ENCODE measurements at places on chromosomes 6 and 20. TPM values are rescaled to one million over a fixed set of nuclear protein-coding genes. Genes with fewer than 3 reads are reported as not detected.
A peak's percentile ranks its signal among the peaks of the same experiment; 100 is the strongest.

Gene LYRM2
- total RNA-seq, result 24.0 TPM

Gene CALHM4
- not detected for total RNA-seq

Gene BMP5
- under 0.01 TPM for total RNA-seq

Gene SLC24A3
- total RNA-seq, result not detected

Gene TNFRSF6B
- total RNA-seq, result 1.1 TPM

DNA sequence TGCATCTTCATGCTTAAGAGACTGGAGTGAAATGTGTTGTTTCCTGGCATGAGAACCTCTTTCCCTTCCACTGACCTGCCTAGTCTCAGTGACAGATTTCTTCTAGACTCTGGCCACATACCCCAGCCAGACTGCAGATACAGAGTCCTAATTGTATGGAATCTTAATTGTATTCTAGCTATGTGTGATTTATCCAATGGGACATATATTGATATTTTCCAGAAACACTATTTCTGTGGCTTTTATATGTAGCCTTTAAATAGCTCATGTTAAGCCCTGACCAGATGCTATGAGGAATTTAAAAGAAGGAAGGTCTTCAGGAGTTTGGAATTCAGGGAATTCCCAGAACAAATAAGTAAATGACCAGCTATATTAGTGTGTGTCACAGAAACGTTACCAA lies 99.0 kb downstream of the FIG4 start:
- peaks cover 3% of the 10 kb centered on the region for H3K36me3 ChIP-seq
- H3K4me3 ChIP-seq, result no peak overlapping the region
- no peaks in the 10 kb centered on the region for H3K27me3 ChIP-seq
- peaks cover 12% of the 10 kb centered on the region for H3K4me1 ChIP-seq
- DNase-seq, result peak; percentile 79

DNA sequence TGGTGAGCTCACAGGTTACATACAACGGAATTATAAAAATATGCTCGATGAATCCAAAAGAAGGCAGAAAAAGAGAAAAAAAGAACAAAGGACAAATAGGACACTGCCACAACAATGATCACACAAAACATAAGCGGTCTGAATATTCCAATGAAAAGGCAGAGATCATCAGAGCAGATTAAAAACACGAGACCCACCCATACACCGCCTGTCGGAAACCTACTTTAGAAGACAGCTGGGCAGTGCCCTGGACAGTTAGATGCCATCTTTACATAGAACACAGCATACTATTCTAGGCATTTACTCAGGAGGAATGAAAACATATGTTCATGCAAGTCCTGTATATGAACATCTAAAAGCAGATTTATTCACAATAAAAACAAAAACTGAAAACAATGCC lies 204.1 kb downstream of the TTLL2 start:
- no peak overlapping the region for H3K27ac ChIP-seq
- DNase-seq, result no peak
- H3K4me1 ChIP-seq, result no peaks in the 10 kb centered on the region
- no peak overlapping the region for H3K4me3 ChIP-seq
- H3K27me3 ChIP-seq, result no peaks in the 10 kb centered on the region

DNA sequence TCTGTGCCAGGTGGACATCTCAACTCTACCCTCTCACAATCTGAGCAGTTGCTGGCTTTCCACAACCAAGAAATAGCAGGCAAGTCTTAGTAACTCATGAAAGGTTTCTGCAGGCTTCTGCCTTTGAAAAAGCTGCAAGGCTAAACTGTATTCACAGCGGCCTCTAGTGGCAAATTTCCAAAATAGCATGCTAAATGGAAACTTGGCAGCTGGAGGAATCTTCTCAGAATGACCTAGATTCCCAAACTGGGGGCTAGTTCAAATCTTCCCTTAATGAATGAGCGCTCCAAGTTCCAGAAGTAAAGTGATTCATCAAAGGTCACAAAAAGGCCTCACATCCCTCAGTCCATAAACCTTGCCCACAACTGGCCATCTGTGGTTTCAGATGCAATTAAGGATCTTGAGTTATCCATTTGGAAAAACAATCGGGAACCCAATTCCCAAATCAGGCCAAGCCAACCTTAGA lies 11.9 kb upstream of the CPNE5 start:
- no peak overlapping the region for H3K27ac ChIP-seq
- peaks cover 6% of the 10 kb centered on the region for H3K36me3 ChIP-seq
- peak; percentile 72 for DNase-seq
- no peaks in the 10 kb centered on the region for H3K27me3 ChIP-seq

DNA sequence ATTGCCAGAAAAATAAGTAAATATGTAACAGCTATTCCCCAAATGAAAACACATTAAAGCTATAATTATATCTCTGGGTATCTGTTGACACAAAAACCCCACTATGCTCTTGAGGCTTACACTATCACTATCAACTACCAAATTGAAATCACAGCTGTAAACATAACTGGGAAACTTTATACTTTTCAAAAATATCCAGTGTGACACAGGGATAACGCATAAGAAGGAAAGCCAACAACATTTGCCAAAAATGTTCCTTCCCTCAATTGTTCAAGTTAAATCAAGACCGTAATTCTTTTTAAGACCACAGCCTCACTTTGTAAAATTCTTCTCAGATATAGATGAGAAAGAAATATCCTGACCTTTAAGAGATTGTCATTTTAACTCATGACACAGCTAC lies 3.1 kb downstream of the ZHX3 start:
- no peak for DNase-seq
- no peak overlapping the region for H3K4me3 ChIP-seq
- no peaks in the 10 kb centered on the region for H3K36me3 ChIP-seq
- H3K4me1 ChIP-seq, result peaks cover 13% of the 10 kb centered on the region
- H3K27me3 ChIP-seq, result no peaks in the 10 kb centered on the region

GRCh38 chr6:24659561-24659960 lies 7.1 kb downstream of the TDP2 start:
- no peak overlapping the region for H3K4me3 ChIP-seq
- peaks cover 5% of the 10 kb centered on the region for H3K4me1 ChIP-seq
- peak overlapping the region; percentile 61 for H3K27ac ChIP-seq
- peak; percentile 23 for DNase-seq
- peaks cover 11% of the 10 kb centered on the region for H3K36me3 ChIP-seq

DNA sequence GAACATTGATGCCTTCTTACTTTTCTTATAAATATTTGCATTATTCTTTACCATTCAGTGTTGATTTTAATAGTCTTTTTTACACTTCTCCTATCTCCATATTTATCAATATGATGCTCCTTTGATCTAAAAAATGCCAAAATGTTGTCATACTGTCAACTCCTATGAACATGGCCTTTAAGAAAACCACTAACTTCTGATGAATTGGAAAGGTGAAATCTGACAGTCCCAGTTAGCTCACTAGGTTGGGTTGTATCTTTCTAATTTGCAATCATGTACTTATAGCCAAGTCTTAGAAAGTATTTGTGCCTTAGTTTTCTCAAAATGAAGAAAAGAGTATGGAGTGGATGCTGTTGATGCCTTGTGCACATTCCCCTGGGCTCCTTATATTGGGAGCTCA lies 75.4 kb upstream of the SPACA1 start:
- no peaks in the 10 kb centered on the region for H3K27me3 ChIP-seq
- no peak for DNase-seq
- H3K4me3 ChIP-seq, result no peak overlapping the region
- H3K4me1 ChIP-seq, result no peaks in the 10 kb centered on the region

DNA sequence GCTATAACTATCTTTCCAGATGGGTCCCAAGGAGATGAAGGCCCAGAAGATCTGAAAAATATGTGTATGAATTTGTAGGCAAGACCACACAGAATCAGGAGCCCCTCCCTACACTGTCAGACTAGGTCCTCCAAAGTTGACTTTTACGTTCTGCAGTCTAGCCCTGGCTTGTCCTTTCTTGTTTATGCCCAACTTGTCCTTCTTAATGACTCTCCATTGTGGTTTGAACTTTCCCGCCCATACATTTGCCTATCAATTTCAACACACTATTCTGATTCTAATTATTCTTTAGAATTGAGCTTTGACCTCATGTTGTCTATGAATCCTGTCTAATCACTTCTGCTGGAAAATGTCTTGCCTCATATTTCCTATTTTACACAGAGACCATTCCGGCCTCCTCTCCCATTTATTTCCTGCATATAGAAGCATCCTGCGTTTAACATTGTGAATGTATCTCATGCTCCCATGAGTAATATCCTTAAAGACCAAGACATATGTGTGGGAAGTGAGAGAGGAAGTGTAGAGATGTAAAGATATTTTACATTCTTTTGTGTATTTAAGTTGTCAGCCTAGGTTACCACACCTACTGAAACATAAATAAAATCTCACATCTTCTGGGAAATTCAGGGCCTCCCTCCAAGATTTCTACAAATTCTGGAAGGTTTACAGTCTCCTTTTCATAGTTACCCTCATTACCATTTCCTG lies 348.3 kb downstream of the BCKDHB start:
- H3K36me3 ChIP-seq, result no peaks in the 10 kb centered on the region
- no peak overlapping the region for H3K4me3 ChIP-seq
- H3K27me3 ChIP-seq, result no peaks in the 10 kb centered on the region
- no peak overlapping the region for H3K27ac ChIP-seq

DNA sequence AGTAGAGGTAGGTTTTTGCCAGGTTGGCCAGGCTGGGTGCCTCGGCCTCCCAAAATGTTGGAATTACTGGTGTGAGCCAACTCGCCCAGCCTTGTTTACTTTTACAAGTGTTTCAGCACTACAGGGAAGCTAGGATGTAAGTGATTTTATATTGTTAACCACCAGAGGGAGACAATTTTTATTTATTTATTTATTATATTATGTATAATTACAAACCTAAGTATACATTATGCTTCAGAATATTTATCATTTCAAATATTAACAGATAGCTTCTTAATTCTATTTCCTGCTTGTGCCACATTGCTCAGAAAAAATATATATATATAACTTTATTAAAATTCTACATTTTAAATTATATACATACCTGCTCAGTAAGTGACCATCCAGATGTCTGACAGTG lies 9.8 kb downstream of the MMUT start:
- no peak overlapping the region for H3K27ac ChIP-seq
- H3K4me1 ChIP-seq, result no peaks in the 10 kb centered on the region
- H3K36me3 ChIP-seq, result peaks cover 18% of the 10 kb centered on the region
- no peak for DNase-seq
- H3K27me3 ChIP-seq, result no peaks in the 10 kb centered on the region

DNA sequence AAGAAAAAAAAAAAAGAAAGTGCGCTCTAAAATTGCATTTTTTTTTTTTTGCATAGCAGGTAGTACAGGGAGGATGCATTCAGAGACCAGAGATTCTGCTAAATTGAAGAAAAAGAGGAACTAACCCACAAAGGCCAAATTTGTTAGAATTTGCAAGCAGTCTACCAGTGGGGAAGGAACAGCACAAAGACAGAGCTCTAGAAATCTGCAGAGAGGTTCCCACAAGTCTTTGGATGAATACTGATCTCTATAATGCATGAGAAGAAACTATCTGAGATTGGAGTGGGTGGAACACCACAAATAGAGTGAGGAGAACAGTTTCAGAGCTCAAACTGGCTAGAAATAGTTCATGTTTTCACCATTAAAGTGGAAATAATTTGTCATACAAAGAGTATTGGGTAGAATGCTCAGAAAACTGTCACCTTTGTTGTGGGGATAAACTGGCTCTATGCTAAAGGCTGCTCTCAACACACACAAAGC lies 79.6 kb upstream of the AHI1 start:
- no peak overlapping the region for H3K27ac ChIP-seq
- no peak for DNase-seq
- H3K4me3 ChIP-seq, result no peak overlapping the region
